ENCODE measurements at places on chromosomes 11 and 22.

- no peak for DNase-seq
Measured at GRCh38 chr22:41891407-41891806, 23.5 kb downstream of the SHISA8 start.

DNA sequence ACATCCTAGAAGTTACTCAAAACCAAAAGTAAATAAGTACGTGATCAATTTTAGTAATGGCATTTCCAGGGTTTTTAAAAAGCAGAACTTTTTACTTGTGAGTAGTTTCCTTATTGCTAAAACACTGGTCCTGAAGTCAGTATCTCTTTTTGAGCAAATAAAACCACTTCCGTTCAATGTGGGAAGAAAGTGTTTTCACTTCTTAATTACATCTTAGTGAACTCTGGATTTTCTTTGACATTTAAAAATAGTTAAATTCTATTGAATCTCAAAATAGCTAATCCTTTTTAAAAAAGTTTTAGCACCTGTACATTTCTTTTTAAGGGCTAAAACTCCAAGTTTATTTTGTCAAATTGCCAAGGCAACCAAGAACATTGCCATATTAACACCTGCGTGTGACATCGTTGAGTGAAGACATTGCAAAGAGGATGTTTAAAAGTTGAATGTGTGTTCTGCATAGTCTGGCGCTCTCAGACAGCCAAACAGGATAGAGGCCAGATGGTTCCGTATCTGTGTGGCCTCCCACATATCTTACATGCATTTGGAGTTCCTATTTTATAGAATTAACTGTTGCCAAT is 17.2 kb upstream of the OR5B21 start:
- DNase-seq, result no peak

- no peak for DNase-seq
Measured at GRCh38 chr11:60310407-60310998, 16.6 kb upstream of the MS4A6E start.

DNA sequence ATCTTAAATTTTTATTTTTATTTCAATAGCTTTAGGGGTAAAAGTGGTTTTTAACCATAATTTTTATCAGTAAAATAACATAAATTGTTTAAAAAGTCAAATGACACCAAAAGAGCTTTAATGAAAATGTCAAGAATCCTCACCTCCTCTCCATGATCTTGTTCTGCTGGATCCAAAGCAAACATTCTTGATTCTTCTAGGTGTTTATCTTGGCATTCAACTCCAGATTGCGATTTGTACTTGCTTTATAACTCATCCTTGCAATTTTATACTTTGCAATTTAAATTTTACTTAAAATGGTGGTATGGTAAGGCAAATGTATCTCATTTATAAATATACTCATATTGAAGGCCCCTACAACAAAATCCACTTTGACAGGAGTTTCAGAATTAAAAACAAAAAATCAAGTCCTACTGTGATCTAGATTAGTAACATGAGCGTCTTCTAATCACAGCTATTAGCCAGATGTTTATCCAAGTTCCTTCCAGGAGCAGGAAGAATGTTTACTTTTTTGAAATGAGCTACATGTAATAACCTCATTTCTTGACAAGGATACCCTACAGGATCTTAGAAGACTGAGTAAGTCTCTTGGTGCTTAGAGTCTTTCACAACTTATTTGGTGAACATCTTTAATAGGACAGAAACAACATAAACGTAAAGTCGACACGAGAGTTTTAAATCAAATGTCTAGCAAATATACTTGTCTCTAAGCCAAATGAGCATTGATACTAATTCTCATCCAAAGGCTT is 72.4 kb upstream of the CARD18 start:
- DNase-seq, result peak; percentile 12

DNA sequence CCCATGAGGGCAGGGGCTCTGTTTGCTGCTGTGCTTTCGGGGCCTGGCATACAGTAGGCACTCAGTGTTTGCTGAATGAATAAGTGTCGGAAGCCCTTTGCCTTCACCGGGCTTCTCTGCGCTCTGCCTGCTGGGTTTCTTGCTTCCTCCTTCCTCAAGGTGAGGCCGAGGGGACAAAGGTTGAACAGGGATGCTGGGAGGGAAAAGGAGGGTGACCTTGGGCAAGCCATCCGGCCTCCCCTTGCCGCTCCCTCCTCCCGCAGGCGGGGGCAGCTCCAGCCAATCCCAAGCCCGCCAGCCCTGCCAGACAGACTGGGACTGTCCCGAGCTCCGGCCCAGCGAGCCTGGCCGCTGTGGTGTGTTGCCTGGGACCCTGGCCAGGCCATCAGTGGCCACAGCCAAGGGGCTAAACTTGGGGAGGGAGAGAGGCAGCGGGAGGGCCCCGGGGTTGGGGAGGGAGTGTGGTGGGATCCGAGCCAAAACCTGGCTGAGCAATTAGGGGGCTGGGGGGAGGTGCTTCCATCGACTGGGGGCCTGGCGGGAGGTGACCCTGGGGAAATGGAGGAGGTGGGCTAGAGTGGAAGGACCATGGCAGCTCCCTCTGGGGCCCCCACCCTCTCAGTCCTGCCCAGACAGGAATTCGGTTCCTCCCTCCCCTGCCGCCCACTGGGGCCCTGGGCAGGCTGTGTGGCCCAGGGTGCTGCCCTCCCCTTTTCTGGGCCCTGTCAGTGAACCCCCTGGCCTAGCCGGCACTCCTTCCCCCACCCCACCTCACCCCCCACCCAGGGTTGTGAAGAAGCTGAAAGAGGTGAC is 3.4 kb upstream of the RCOR2 start:
- DNase-seq, result no peak

GRCh38 chr11:122743949-122744348 is 88.4 kb downstream of the UBASH3B start:
- no peak for DNase-seq

Measured in AG04449 (cell line).